EL (cell line): ENCODE measurements at places on chromosomes 3 and 15.

- no peak for DNase-seq
Measured at GRCh38 chr3:134328846-134329245, 45.4 kb downstream of the AMOTL2 start.

GRCh38 chr15:47908950-47909670, 191.8 kb downstream of the SEMA6D start:
- no peak for DNase-seq

DNA sequence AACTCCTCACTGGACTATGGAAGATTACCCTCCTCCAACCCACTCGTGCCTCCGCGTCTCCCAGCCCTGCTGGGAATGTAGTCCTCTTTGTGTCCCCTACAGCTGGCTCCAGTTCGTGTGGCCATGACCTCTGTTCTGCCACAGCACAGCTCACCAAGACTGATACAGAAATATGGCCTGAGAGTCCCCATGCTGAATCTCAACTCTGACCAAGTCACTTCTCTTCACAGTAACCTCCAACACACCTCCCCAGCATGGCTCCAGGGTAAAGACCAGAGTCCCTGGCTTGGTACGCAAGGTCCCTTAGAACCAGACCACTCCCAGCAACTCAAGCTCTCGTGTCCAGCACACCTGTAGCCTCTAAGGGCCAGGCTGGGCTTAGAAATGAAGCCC, 2.3 kb upstream of the COL7A1 start:
- DNase-seq, result no peak

DNA sequence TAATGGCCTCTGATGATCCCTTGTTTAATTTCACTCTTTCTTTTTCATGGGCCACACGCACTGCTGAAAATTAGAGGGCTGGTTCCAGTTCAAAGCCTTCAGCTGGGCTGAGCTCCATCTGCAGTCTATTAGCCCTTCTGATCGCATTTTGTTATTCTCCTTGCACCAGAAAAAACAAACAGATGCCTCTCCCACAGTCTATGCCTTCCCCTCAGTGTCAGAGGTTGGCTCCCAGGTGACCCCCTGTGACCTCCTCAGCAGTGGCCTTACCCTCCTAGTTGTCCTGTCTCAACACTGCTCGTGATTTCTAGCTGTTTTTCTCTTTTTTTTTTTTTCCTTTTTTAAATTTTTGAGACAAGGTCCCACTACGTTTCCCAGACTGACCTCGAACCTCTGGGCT, 77.1 kb upstream of the PRTG start:
- no peak for DNase-seq

- no peak for DNase-seq
Measured at GRCh38 chr3:15660055-15660935, 58.8 kb downstream of the BTD start.

DNA sequence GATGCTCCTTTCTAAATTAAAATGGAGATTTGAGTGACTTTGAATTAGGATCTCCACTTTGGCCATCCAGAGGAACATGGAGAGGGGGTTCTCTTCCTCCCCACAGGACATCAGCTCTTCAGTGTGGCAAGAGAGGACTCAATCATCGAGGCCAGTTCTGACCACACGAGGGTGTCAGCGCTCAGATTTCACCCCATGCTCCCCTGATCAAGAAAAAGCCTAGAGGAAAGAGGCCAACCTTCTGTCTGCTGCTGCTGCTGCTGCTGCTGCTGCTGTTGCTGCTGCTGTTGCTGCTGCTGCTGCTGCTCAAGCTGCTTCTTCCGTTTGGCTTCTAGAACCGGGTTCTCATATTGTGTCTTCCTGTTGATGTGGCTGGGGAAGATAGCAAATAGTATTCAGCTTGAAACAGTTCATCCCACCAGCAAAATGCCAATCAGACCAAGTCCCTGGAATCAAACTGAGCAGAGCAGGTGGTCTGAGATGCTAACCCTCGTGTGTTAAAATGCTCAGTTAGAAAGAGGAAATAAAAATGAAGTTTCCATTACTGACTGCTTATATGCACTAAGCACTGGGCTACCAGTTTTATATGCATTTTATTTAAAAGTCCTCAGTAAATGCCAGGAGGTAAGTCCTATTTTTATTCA, 599.0 kb downstream of the MAGI1 start:
- peak; percentile 56 for DNase-seq

- no peak for DNase-seq
Measured at GRCh38 chr3:12734960-12735359, 24.1 kb downstream of the TMEM40 start.

DNA sequence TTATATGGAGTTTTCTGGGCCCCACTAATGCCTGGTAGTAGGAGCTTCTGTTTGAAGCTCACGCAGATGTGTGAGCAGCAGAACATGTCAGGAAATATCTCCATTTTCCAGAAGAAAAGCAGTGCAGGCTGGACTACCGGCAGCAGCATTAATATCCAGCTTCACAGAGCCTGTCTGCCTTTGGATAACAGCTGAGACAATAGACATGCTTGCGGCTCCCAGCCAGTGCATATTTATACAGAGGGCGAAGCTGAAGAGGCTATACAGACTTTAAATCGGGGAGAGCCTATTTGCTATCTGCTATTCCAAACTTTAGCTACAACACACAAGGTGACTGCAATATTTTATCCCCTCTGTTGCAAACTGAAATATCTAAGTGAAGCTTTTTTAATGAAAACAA, 250.1 kb upstream of the WNT5A start:
- DNase-seq, result no peak

- DNase-seq, result no peak
Measured at GRCh38 chr3:160567774-160568173, 2.4 kb upstream of the KPNA4 start.

GRCh38 chr15:59501597-59501996, 63.6 kb downstream of the FAM81A start:
- peak; percentile 66 for DNase-seq

- DNase-seq, result no peak
Measured at GRCh38 chr3:25515171-25515570, 87.1 kb downstream of the RARB start.

GRCh38 chr15:39584266-39584659, 3.4 kb downstream of the THBS1 start:
- no peak for DNase-seq

DNA sequence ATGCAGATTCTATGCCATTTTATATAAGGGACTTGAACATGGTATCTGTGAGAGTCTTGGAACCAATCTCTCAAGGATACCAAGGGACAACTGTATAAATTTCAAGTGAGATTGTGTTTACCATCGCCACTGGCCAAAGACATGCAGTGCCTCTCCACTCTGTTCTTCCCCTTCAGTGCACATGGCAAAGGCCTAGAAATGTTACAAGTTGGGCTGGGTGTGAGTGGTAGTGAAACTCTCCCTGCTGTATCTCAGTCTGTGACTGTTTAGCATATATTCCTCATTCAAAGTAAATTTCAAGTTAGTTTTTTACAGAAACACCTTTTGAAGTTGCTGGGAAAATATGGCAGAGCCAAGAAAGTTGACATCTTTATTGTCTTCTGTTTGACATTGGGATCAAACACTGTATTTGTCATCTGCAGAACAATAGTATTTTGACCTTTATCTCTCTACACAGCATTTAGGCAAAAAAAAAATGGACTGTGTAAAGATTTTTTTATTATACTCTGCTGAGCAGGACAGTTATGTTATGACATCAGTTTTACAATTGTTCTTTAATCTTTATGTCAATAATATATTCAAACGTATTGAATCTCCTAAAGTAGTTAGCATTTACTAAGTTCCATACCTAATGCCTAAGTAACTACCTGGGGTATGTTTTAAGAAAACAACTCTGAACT, 101.4 kb downstream of the CCNL1 start:
- DNase-seq, result no peak

GRCh38 chr3:137948400-137949072, 61.4 kb upstream of the CLDN18 start:
- no peak for DNase-seq

- peak; percentile 66 for DNase-seq
Measured at GRCh38 chr15:70111203-70112073, 13.7 kb upstream of the TLE3 start.

DNA sequence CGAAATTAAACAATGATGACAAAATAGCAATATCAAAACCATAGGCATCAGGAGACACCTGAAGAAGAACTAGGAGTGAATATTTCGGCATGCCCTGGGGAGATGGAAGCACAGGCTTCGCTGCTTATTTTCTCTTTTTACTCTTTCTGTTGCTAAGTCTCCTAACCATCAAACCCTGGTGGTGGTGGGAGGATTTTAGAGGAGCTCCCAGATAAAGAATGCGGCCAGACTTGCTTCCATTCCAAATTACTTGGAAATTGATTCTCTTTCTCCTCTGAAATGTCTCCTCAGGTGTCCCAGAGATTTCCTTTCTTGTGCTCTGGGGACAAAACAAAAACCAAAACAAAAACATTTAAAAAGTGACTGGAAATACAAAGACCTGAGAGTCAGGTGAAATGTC, 243.0 kb downstream of the KBTBD8 start:
- no peak for DNase-seq

DNA sequence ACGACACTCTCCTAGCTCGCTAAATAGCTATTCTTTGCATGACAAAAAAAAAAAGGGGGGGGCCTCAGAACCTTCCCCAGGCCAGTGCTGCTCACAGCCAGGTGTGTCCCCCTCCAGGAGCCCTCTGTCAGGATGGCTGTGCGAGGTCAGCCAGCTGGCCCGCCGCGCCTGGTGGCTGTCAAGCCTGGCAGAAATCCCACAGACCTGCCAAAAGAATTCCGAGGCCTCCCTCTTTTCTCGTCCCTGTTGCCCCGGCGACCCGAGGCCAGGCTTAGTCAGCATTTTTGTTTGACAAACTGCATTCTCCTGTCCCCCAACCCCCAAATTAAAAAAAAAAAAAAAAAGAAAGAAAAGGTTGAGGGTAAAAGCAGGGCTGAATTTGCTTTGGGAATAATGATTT, 61.9 kb downstream of the TM4SF4 start:
- DNase-seq, result peak; percentile 28

- DNase-seq, result no peak
Measured at GRCh38 chr3:48407542-48408099, 22.3 kb downstream of the PLXNB1 start.

- DNase-seq, result peak; percentile 72
Measured at GRCh38 chr3:128878556-128879124, 780 bp upstream of the ACAD9 start.

- no peak for DNase-seq
Measured at GRCh38 chr3:155491696-155492095, 198.2 kb upstream of the STRIT1 start.

DNA sequence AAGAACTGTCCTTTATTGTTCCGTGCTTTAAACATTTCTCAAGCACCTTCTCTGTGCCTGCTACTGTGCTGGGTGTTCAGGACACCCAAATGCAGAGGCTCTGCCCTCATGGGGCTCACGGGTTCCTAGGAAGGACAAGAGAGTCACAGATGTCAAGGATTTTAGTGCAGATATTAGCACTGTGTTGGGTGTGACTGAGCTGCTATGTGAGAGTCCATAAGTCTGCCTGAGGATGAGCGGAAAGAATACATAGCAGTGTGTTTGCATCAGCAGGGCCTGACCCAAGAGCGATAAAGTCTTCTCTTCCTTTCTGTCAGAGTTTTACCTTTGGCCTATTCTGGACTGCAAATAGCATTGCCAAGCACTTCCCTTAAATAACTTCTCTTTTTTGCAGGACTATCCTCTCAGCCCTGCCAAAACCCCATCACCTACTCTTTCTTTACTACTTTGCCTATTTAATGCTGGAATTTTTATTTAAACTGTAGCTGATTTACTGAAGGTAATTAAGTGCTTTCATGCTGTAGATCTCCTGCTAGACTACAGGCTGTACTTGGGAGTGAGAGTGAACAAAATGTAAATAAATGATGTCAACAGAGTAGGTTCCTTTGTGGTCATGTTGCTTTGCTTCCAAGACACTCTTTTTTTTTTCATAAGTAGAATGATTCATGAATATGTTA, 459.4 kb upstream of the TPRG1 start:
- DNase-seq, result peak; percentile 71

DNA sequence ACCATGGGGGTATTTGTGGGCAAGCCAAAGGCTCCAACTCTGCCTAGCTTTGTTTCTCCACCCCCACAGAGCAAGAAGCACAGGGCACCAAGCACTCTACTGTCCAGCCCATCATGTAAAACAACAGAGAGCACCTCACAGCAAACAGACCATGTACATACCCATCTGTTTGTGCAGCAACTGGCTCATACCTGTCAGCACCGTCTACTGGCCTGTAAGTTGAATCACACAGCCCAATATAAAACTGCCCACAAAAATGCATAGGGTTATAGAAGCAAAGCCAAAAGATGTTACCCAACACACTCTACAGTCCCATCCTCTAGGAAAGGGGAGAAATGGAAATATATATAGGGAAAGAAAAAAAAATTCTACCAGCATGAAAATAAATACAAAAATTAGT, 139.7 kb upstream of the CPNE4 start:
- no peak for DNase-seq

- DNase-seq, result peak; percentile 7
Measured at GRCh38 chr3:110234831-110235230, 836.8 kb upstream of the NECTIN3 start.

- DNase-seq, result no peak
Measured at GRCh38 chr15:50911621-50912020, 3.1 kb downstream of the AP4E1 start.

DNA sequence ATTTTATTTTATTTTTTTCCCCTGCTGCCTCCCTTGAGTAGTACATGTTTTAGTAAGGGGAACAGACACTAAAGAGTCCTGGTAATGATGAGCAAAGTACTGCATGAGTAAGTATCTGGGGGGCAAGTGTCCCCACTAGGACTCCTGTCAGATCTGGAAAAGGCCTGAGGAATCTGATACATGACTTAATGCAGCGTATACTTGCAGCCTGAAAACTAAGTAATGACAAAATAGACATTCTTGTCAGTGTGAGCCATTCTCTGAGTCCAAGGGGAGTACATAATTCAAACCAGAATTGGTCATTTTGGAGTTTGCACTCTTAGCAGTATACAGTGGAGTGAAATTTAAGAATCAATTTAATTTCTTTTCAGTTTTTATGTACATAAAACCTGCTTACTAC, 27.5 kb downstream of the NXPE3 start:
- no peak for DNase-seq

DNA sequence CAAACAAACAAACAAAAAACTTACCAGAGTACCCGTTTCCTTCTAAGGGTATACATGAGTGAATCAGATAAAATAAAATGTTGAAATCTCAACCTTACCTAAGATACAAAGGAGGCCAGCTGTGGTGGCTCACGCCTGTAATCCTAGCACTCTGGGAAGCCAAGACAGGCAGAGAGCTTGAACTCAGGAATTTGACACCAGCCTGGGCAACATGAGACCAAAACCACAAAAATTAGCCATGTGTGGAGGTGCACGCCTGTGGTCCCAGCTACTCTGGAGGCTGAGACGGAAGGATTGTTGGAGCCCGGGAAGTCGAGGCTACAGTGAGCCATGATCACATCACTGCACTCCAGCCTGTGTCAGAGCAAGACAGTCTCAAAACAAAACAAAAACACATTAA, 11.0 kb upstream of the FAM219B start:
- DNase-seq, result no peak

GRCh38 chr3:30161375-30161774, 445.0 kb upstream of the TGFBR2 start:
- no peak for DNase-seq

GRCh38 chr15:98416222-98416855, 232.0 kb upstream of the IGF1R start:
- no peak for DNase-seq

GRCh38 chr3:151873398-151873797, at the start of gene SUCNR1:
SUCNR1 (plus strand) TSS chr3:151873643; CDS start chr3:151879893, 6,250 bp downstream.
- DNase-seq, result no peak
